ENCODE measurements at places on chromosomes 6 and 20. TPM values are rescaled to one million over a fixed set of nuclear protein-coding genes. Genes with fewer than 3 reads are reported as not detected.

Gene C4A
- 2.1 TPM for total RNA-seq

Gene GABRR1
- total RNA-seq, result not detected

Gene PSORS1C2
- not detected for total RNA-seq

Gene PLG
- total RNA-seq, result not detected

Gene LAMA2
- 6.3 TPM for total RNA-seq

Gene FOXC1
- total RNA-seq, result 17.6 TPM

Gene HCRTR2
- total RNA-seq, result not detected

Gene DUSP22
- total RNA-seq, result 16.1 TPM

Gene RGS19
- 21.3 TPM for total RNA-seq

Gene GNRH2
- total RNA-seq, result not detected

Gene PRL
- not detected for total RNA-seq

Gene LINC00237
- total RNA-seq, result not detected

Gene C6orf141
- 9.1 TPM for total RNA-seq

Gene KPNA5
- 4.2 TPM for total RNA-seq

Gene MAK
- total RNA-seq, result not detected

Gene CTCFL
- total RNA-seq, result under 0.01 TPM

Gene OPN5
- not detected for total RNA-seq

Gene ETV7
- 0.33 TPM for total RNA-seq

Gene CRISP1
- total RNA-seq, result not detected

Gene CNBD2
- 5.4 TPM for total RNA-seq

Gene HDGFL1
- total RNA-seq, result not detected

Gene IP6K3
- 8.2 TPM for total RNA-seq

Gene WFDC12
- not detected for total RNA-seq

Gene FRMD1
- not detected for total RNA-seq

Gene DCDC2
- total RNA-seq, result 93.4 TPM

Gene PNLDC1
- not detected for total RNA-seq

Gene DDRGK1
- 39.3 TPM for total RNA-seq

Gene HLA-DRA
- not detected for total RNA-seq

Gene HLA-DRB5
- not detected for total RNA-seq

Gene BNIP5
- not detected for total RNA-seq

Gene NCOA7
- 11.1 TPM for total RNA-seq

Gene ZNF76
- total RNA-seq, result 18.7 TPM

Gene MEP1A
- total RNA-seq, result not detected

Gene HEY2
- 0.16 TPM for total RNA-seq

Gene CABLES2
- total RNA-seq, result 5.2 TPM

Gene C6orf163
- 1.6 TPM for total RNA-seq

Gene TOX2
- 6.6 TPM for total RNA-seq

Gene OXT
- not detected for total RNA-seq

Gene SRMS
- total RNA-seq, result not detected

Gene SAMD5
- 1.5 TPM for total RNA-seq

Gene OTOR
- total RNA-seq, result not detected

Gene TEAD3
- 32.2 TPM for total RNA-seq

Gene OOEP
- not detected for total RNA-seq

Gene GPR6
- total RNA-seq, result not detected

Gene LY6G5B
- 1.3 TPM for total RNA-seq

Gene FGD2
- not detected for total RNA-seq

Gene ATP6V1G2
- 0.98 TPM for total RNA-seq

Gene CD24
- 1,378 TPM for total RNA-seq

Gene RAMACL
- total RNA-seq, result 0.49 TPM

Gene PHACTR3
- total RNA-seq, result not detected

Gene NEURL2
- 9.5 TPM for total RNA-seq

Gene MOXD1
- 115 TPM for total RNA-seq

Gene CTAGE9
- not detected for total RNA-seq

Gene ERVFRD-1
- total RNA-seq, result not detected
